ENCODE measurements at places on chromosomes 12 and 14.

DNA sequence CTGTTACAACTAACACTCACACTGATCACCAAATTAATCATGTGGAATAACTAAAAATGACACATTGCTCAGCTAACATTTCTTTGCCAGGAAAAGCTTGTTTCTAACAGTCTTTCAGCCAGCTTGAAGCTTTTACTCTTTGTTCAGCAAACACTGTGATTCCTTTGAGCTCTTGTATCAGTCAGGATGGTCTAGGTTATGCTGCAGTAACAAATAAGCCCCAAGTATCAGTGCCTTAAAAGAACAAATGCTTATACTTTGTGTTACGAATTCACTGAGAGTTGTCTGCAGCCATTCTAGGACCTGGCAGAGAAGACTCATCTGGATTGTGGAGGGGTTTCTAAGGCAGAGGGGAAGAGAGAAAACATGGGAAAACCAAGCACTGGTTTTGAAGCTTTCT is 47.6 kb upstream of the PIWIL1 start:
- DNase-seq: no peak

DNA sequence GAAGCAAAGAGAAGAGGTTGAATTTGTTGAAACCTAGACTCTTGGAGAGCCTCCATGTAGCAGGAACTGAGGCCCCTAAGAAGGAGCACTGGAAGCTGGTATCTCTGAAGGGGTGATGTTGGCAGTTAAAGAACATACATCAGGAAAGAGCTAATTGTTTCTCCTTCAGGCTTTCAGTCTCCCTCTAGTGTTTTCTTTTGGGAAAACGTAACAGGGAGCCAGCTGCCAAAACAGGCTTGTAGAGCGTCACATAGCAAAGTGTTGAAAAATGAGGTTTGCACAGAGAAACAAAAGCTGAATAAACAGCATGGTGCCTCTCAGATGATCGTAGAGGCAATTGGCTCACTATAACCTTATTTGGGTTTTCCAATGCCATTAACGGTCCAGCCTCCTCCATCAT is 46.9 kb upstream of the CAND1 start:
- no peak for DNase-seq

DNA sequence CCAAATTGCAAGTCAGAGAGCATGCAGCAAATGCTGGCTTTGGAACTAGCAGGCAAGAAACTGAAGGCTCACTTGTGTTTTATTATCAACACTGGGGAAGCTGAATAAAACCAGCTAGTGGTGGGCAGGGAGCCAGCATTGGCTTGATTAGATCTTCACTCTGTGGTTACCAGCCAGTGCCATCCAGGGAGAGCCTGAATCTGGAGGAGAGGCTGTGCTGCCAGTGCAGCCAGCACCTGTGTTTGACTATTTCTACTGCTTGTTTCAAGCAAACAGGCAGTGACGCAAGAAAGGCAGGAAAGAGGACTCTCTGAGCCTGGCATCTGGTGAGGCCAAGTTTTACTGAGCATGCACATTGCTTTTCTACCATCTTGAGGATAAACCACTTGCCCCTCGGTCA is 247.0 kb downstream of the PHLDA1 start:
- DNase-seq: no peak

DNA sequence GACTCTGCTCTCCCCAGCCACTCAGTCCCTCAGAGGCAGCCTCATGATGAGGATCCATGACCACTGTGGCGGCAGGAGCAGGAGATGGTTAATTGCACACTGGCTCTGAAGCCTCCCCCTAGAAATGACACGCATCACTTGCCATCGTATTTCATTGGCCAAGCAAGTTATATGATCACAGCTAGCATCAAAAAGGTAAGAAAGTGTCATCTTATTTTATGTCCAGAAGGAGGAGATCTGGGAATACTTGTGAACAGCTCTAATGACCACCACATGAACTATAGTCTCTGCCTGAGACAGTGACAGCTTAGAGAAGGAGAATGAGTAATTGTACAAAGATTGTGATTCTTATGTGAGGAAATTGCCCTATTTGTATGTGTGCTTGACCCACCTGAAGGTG is 363.4 kb downstream of the NUAK1 start:
- DNase-seq: no peak

GRCh38 chr12:11846488-11846887 is 197.0 kb downstream of the ETV6 start:
- DNase-seq: no peak

GRCh38 chr12:130826151-130826801 is 12.8 kb downstream of the STX2 start:
- DNase-seq: peak; percentile 77

GRCh38 chr14:39091716-39092115 is 11.3 kb downstream of the SEC23A start:
- DNase-seq: no peak

DNA sequence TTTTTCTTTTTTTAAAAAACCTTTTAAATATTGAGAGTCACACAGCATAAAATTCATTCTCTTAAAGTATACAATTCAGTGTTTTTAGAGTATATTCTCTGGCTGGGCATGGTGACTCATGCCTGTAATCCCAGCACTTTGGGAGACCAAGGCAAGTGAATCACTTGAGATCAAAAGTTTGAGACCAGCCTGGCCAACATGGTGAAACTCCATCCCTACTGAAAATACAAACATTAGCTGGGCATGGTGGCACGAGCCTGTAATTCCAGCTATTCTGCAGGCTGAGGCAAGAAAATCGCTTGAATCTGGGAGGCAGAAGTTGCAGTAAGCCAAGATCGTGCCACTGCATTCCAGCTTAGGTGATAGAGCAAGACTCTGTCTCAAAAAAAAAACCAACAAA is 68.4 kb upstream of the BCAT1 start:
- DNase-seq: no peak

GRCh38 chr14:80393766-80394165 is 182.5 kb upstream of the DIO2 start:
- no peak for DNase-seq

GRCh38 chr12:130929363-130929762 is 24.3 kb upstream of the ADGRD1 start:
- no peak for DNase-seq

Measured in activated naive CD4-positive, alpha-beta T cell treated with Interleukin-2 at 50 U/mL for 16 hours (primary cell).